ENCODE measurements at places on chromosomes 12 and 14. TPM values are rescaled to one million over a fixed set of nuclear protein-coding genes. Genes with fewer than 3 reads are reported as not detected.
A peak's percentile ranks its signal among the peaks of the same experiment; 100 is the strongest.

GRCh38 chr14:95597784-95598211 lies 62.9 kb downstream of the GLRX5 start:
- no peak for DNase-seq

- DNase-seq = no peak
These were observed 835 bp downstream of the MYL6 start for GRCh38 chr12:56158926-56159461.

GRCh38 chr14:32087907-32088306 lies 10.8 kb downstream of the ARHGAP5 start:
- DNase-seq = no peak

DNA sequence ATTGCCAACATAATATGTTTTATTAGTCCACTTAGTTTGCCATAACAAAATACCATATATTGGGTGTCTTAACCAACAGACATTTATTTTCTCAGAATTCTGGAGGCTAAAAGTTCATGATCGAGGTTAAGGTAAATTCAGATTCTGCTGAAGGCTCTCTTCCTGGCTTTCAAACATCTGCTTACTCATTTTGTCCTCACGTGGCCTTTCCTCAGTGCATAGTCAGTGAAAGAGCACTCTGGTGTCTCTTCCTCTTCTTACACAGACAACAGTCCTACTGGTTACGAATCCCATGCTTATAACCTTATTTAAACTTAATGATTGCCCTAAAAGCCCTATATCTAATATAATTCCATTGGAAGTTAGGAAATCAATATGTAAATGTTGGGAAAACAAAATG lies 479.7 kb downstream of the FSCB start:
- no peak for DNase-seq

- DNase-seq = no peak
These were observed 51.5 kb downstream of the ST8SIA1 start for GRCh38 chr12:22283006-22283506.

DNA sequence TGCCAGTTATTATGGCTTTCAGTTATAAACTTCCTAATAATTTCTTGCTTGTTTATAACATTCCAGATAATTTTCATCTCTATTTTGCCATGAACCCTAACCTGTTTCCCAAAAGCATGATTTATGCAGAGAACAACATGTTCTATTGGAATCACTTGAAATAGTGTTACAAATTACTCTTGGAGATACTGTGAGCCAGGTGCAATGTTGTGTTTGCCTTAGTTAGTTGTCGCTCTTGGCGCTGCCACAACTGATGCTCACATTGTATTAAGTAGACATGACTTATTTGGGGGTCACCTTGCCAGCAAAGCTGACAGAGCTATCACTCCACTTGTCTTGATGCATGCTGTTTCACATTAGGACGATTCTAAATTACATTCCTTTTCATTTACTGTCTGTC lies 49.4 kb downstream of the TSPAN8 start:
- DNase-seq = no peak

DNA sequence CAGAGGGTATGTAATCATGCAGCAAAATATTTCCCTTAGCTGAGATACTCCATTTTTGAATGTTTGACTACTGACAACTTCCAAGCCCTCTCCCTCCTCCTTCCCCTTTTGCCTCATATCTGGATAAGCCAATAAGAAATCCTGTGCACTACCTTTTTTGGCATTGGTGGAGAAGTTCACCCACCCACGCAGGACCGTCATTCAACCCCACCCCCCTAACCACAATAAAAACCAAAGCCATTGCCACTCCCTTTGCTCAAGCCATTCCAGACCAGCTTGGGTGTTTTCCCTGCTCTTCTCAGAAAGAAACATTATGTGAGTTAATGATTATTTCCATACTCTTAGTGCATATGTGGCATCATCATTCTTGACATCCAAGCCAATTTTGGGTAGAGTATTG lies 176.7 kb downstream of the PTPN11 start:
- DNase-seq = no peak

- DNase-seq = no peak
These were observed 40.3 kb downstream of the ANKRD9 start for GRCh38 chr14:102469261-102469660.

RD3L gene
- total RNA-seq = not detected

RAD9B gene
- 0.90 TPM for total RNA-seq

KRT80 gene
- not detected for total RNA-seq

- no peak for DNase-seq
These were observed 60.0 kb upstream of the ELK3 start for GRCh38 chr12:96134200-96134599.

CLEC1B gene
- total RNA-seq = not detected

DNA sequence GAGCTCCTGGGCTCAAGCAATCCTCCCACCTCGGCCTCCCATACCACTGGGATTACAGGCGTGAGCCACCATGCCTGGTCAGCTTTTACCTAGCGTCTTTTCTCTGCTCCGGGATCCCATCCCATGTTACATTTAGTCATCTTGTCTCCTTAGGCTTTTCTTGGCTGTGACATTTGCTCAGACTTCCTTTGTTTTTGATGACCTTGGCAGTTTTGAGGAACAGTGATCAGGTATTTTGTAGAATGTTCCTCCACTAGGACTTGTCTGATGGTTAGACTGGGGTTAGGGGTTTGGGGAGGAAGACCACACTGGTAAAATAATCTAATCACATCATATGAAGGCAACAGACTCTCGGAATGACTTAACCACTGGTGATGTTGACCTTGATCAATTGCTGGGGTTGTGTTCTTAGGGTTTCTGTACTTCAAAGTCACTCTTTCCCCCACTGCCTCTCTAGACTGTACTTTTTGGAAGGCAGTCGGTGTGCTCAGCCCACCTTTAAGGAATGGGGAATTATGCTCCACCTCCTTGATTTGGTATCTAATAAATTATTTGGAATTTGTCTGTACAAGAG lies 48.4 kb downstream of the RIN3 start:
- DNase-seq = no peak

DNA sequence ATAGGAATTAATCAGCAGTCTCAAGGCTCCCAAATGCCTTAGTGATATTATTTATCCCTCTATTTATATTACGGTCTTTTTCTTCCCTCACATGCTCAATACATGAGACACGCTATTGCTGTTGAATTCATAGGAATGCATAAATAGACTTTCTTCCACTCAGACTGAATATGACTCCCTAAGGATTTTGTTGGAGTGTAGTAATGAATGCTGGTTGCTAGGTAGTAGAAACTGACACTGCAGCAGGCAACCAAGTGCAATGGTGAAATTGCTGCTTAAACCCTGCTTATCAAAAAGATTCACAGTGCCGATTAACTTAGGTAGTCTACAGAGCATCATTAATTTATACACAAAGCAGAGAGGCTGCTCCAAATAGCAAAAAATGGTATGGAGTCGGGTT lies 168.2 kb downstream of the KCNC2 start:
- DNase-seq = no peak

DNA sequence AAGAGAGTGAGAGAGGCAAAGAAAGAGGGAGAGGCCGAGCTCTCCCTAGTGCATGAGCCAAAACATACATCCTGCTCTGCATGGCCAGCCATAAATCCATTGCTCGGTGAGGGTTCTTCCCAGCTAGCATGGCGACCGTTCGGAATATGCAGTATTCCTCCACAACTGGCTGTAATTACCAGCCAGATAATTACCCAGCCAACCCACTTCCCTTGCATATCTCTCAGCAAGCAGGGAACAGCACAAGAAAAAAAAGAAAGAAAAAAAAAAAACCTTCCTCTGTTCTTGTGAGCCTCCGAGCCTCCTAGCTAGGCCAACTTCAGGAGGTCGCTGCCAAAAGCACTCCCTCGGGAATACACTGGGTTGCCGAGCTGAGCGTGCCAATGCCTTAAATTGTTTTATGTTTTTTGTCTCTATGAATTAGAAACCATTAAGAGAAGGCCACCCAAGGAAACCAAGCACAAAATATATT lies 567.9 kb downstream of the MED13L start:
- DNase-seq = no peak

GRCh38 chr12:121331248-121331647 lies 21.0 kb downstream of the ANAPC5 start:
- DNase-seq = no peak

DNA sequence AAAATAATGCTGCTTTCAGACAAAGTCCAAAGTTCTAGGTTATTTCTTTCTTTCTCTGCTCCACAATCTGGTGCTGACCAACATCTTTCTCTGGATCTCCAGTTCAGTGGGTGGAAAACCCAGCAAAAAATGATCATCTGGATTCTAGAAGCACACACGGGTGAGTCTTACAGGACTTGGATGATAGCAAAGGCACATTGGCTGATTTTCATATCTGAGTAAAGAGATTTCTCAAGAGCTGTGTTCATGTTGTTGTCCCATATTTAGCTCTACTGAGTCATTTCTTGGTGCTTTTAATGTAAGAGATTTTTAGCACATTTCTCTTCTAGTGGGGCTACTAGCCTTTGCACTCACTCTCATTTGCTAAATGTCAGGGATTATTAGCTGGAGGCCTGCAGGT lies 336.7 kb downstream of the GALC start:
- no peak for DNase-seq

DNA sequence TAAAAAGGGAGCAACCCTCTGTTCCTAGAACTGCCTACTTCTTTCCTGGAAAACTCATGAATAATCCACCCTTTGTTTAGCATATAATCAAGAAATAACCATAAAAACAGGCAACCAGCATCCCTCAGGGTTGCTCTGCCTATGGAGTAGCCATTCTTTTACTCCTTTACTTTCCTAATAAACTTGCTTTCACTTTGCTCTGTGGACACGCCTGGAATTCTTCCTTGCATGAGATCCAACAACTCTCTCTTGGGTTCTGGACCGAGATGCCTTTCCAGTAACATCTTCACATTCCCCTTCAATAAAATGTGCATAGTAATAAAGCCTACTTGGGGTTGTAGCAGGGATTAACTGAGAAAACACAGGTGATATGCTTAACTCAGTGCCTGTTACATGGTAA lies 286.4 kb upstream of the AMIGO2 start:
- no peak for DNase-seq

DNA sequence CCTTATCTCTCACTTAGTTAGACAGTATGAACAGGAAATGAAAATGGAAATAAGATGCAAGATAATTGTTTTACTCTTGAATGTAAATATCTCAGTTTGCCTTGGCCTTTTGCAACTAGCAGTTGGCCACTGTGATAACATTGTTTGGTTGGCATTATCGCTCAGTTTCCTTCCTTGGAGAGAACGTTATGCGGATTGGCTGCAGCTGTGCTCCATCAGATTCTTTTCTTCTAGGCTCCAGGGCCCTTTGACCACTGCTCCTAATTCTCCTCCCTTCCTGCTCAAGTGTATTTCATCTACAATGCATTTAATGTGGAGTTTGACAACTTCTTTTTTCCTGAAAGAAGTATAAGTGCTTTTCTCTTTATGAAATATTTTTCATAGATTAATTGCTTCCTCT lies 284.2 kb downstream of the ADAMTS20 start:
- DNase-seq = no peak

DNA sequence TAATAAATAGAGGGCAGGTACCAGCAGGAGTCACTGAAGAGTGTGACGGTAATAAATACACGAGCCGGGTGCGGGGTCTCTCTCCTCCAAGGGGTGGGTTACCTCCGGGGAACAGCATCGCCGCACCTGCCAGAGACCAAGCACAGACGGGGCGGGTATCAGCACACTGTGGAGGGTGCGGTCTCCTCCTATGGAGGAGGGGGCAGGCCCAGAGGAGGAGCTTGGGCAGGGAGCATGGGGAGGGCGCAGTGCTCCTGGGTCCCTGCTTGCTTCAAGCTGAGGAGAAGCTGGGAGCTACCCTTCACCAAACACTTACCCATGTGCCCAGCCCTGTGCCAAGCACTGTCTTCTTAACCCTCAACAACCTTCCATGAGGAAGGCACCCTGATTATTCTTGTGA lies 12.8 kb downstream of the PGF start:
- DNase-seq = no peak

AMHR2 gene
- total RNA-seq = not detected

GRCh38 chr12:57031138-57031725 lies 14.9 kb upstream of the TAC3 start:
- peak; percentile 37 for DNase-seq

MANSC1 gene
- total RNA-seq = 15.4 TPM

LTBR gene
- total RNA-seq = 161 TPM

- no peak for DNase-seq
These were observed 861.1 kb downstream of the GALC start for GRCh38 chr14:87131879-87132278.

GRCh38 chr14:95190346-95190840 lies 33.1 kb upstream of the DICER1 start:
- DNase-seq = no peak

DNA sequence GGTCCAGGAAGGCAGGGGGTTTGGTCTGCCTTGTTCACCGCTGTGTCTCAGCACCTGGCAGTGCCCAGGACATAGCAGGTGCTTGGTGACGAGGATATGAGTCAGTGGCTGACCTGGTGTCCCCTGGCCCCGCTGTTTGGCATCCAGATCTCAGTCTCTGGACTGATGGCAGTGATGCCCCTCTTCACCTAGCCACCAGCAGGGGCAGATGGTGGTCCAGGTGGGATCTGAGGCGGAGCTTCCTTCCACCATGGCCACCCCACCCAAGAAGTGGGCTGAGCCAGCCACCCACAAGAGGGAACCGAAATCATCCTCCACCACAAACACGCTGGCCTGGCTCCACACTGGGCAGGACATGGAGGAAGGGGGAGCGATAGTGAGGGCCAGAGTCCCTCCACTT lies 16.1 kb upstream of the SH2B3 start:
- DNase-seq = no peak

CCND2 gene
- total RNA-seq = 93.0 TPM

- no peak for DNase-seq
These were observed 86.2 kb downstream of the GCH1 start for GRCh38 chr14:54816450-54816849.

GRCh38 chr12:104288635-104289274 lies 14.8 kb upstream of the EID3 start:
- DNase-seq = peak; percentile 92

FOXN4 gene
- total RNA-seq = not detected

- DNase-seq = no peak
These were observed 48.9 kb upstream of the BTG1 start for GRCh38 chr12:92194561-92194960.

GRCh38 chr12:66941150-66941549 lies 262.3 kb upstream of the GRIP1 start:
- DNase-seq = no peak

GRCh38 chr14:39681782-39682399 lies 249.7 kb upstream of the FBXO33 start:
- no peak for DNase-seq

KLHL33 gene
- 0.35 TPM for total RNA-seq

NFE2 gene
- total RNA-seq = 4.9 TPM

MLXIP gene
- total RNA-seq = 68.4 TPM
